ENCODE measurements at places on chromosomes 5 and 9. TPM values are rescaled to one million over a fixed set of nuclear protein-coding genes. Genes with fewer than 3 reads are reported as not detected.

DNA sequence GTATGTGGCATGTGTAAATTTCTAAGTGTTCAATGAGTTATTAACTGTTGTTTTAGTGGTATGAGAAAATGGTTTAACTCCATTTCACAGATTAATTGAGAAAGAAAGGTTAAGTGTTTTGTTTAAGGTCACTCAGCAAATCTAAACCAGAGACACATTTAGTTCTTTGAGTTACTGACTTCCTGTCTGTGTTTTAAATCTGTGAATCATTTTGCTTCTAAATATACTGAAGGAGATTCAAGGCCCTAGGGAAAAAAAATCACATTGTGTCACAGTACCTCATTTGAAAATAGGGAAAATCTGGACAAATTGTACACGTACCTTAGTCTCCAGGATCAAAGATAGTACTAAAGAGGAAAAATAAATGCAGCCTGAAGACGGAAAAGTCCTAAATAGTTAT lies 368.2 kb downstream of the TMEM161B start:
- H3K4me3 ChIP-seq: no peak overlapping the region
- H3K27ac ChIP-seq: no peak overlapping the region
- no peaks in the 10 kb centered on the region for H3K4me1 ChIP-seq
- no peaks in the 10 kb centered on the region for H3K36me3 ChIP-seq
- no peak for DNase-seq

DNA sequence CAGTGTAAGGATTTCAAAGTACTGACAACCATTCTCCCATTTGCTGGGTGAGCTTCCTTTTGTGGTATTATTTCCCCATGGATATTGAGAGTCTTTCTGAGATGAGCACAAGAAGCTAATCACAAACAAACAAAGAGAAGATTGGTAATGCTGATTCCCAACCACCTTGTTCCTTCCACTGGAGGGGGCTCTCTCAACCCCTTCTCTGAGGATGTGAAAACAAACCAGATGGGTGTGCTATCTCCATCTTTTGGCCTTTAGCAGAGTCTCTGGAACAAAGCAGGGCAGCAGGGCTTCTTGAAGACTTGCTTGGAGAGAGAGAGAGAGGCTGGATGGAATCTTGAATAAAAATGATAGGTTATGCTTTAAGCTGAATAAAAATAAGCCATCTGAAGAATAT lies 576.7 kb upstream of the ZNF462 start:
- DNase-seq: no peak
- no peak overlapping the region for H3K4me3 ChIP-seq
- H3K27me3 ChIP-seq: no peaks in the 10 kb centered on the region
- no peak overlapping the region for H3K27ac ChIP-seq
- H3K4me1 ChIP-seq: no peaks in the 10 kb centered on the region
- H3K36me3 ChIP-seq: no peaks in the 10 kb centered on the region

DNA sequence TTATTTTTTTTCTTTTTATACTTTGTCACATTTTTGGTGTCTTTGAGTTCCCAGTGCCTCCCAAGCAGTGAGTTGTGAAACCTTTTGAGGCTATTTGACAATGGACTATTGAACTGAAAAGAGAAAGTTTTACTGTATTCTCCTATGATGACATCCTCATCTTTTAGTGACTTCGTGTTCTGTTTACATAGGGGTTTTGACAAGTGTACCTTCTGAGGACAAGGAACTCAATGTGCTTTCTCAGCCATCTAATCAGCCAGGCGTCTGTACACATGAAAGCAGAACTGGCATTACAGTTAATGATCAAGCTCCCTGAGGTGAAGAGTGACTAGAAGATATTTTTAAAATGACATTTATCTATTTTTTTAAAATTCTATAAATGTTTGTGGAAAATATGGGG lies 175.5 kb downstream of the ANXA1 start:
- no peaks in the 10 kb centered on the region for H3K27me3 ChIP-seq
- H3K27ac ChIP-seq: no peak overlapping the region
- no peaks in the 10 kb centered on the region for H3K36me3 ChIP-seq
- no peaks in the 10 kb centered on the region for H3K4me1 ChIP-seq

- H3K4me1 ChIP-seq: no peaks in the 10 kb centered on the region
- peaks cover 3% of the 10 kb centered on the region for H3K27me3 ChIP-seq
- H3K36me3 ChIP-seq: no peaks in the 10 kb centered on the region
- DNase-seq: no peak
These were observed 62.8 kb upstream of the FCN1 start for GRCh38 chr9:134980516-134980915.

DNA sequence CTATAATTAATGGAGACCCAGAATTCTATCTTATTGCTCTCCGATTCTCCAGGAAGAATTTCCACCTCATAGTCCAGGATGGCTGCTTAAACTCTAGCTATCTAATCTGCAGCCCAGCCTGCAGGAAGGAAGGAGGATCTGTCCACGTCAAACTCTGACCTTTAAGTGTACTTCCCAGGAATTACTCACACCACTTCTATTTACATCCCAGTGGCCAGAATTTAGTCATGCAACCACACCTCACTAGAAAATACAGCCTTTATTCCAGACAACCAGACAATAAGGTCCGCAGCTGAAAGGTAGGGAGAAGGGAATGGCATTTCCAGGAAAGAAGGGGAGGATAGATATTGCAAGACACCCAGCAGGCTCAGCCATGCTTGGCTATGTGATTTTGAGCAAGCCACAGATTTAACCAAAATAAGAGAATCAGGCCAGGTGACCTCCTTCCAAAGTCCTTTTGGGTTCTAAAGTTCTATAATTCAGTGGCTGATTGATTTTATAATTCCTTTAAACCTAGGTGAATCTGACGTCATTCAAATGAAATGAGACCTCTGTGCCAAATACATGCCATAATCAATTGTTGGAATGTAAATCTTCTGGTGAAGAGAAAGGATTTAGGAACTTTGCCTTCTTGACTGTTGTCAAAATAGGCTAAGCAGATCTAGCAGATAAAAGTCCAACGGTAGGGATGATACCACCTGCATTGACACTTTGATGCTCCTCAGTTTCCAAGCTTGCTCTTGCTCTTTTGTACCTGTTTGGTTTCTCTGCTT lies 3.7 kb upstream of the DENND1A start:
- H3K27ac ChIP-seq: no peak overlapping the region
- H3K36me3 ChIP-seq: no peaks in the 10 kb centered on the region
- H3K4me3 ChIP-seq: no peak overlapping the region
- peaks cover 10% of the 10 kb centered on the region for H3K27me3 ChIP-seq

The BTNL9 gene
- total RNA-seq: 0.21 TPM

The RAB24 gene
- 21.0 TPM for total RNA-seq

The PPP2CA gene
- total RNA-seq: 148 TPM

The IQGAP2 gene
- 82.7 TPM for total RNA-seq

The DDX4 gene
- not detected for total RNA-seq

The PFN3 gene
- total RNA-seq: not detected

The LEAP2 gene
- 2.5 TPM for total RNA-seq

Data from activated CD4-positive, alpha-beta T cell treated with anti-CD3 and anti-CD28 coated beads for 36 hours (primary cell).